A549 treated with CORT108297 at 1 μM for 4 hours (cell line): ENCODE measurements at places on chromosomes 7 and 10. TPM values are rescaled to one million over a fixed set of nuclear protein-coding genes. Genes with fewer than 3 reads are reported as not detected.

PGAM2 gene
- not detected in 5 replicates for total RNA-seq

CHRM2 gene
- not detected in 5 replicates for total RNA-seq

TMEM229A gene
- total RNA-seq = not detected in 5 replicates

SFTPA1 gene
- not detected in 5 replicates for total RNA-seq

EPHA1 gene
- 0.12 TPM in 1 of 5 replicates, not detected in the others for total RNA-seq

MALRD1 gene
- not detected in 5 replicates for total RNA-seq

CADPS2 gene
- total RNA-seq = 0.02 to 0.13 TPM (median 0.06 TPM) in 5 replicates

KIAA1549 gene
- 5.7 to 8.5 TPM (median 7.2 TPM) in 5 replicates for total RNA-seq

C10orf62 gene
- 0.10 TPM in 1 of 5 replicates, not detected in the others for total RNA-seq

NIPSNAP2 gene
- total RNA-seq = 42.9 to 54.9 TPM (median 49.1 TPM) in 5 replicates

SCIN gene
- total RNA-seq = 0.32 to 0.50 TPM (median 0.42 TPM) in 5 replicates

NPC1L1 gene
- 0.01 to 0.08 TPM (median 0.06 TPM) in 5 replicates for total RNA-seq

TDRD1 gene
- not detected in 5 replicates for total RNA-seq

SLC13A1 gene
- not detected in 5 replicates for total RNA-seq

PON3 gene
- 31.2 to 39.6 TPM (median 33.8 TPM) in 5 replicates for total RNA-seq

EIF4EBP2 gene
- 12.5 to 14.9 TPM (median 13.9 TPM) in 5 replicates for total RNA-seq

KLF14 gene
- total RNA-seq = 0.03 to 0.07 TPM (median 0.05 TPM) in 3 of 5 replicates, not detected in the others

SPRN gene
- total RNA-seq = 0.17 to 0.36 TPM (median 0.26 TPM) in 5 replicates

TMEM178B gene
- total RNA-seq = 1.1 to 1.8 TPM (median 1.4 TPM) in 5 replicates

NPSR1 gene
- not detected in 5 replicates for total RNA-seq

PLEKHS1 gene
- total RNA-seq = 0.03 to 0.09 TPM (median 0.07 TPM) in 4 of 5 replicates, not detected in the other

SPDYE8 gene
- not detected in 5 replicates for total RNA-seq

SLC26A4 gene
- total RNA-seq = 0.02 to 0.13 TPM (median 0.05 TPM) in 5 replicates

HABP2 gene
- 0.07 to 0.15 TPM (median 0.12 TPM) in 5 replicates for total RNA-seq

RBM17 gene
- total RNA-seq = 111 to 123 TPM (median 114 TPM) in 5 replicates

CLDN12 gene
- 21.3 to 29.7 TPM (median 28.4 TPM) in 5 replicates for total RNA-seq

MPLKIP gene
- 35.0 to 44.0 TPM (median 38.8 TPM) in 5 replicates for total RNA-seq
